ENCODE measurements at places on chromosomes 11 and 22. TPM values are rescaled to one million over a fixed set of nuclear protein-coding genes. Genes with fewer than 3 reads are reported as not detected.

The EMID1 gene
- total RNA-seq: 0.23 TPM

The UPK3A gene
- total RNA-seq: not detected

The ZNF215 gene
- 0.95 TPM for total RNA-seq

The TMPRSS4 gene
- total RNA-seq: not detected

The LARGE2 gene
- total RNA-seq: 2.8 TPM

The VPREB3 gene
- 0.73 TPM for total RNA-seq

The SLCO2B1 gene
- total RNA-seq: 4.5 TPM

The POGLUT3 gene
- 10.8 TPM for total RNA-seq

The TEX12 gene
- not detected for total RNA-seq

The MUC6 gene
- total RNA-seq: not detected

The NLRP6 gene
- not detected for total RNA-seq

The APBB1 gene
- 18.2 TPM for total RNA-seq

The EMSY gene
- 11.8 TPM for total RNA-seq

The TSSK2 gene
- total RNA-seq: not detected

The NAALADL1 gene
- total RNA-seq: not detected

The CNTN5 gene
- not detected for total RNA-seq

The OR52I1 gene
- total RNA-seq: not detected

The SMIM35 gene
- not detected for total RNA-seq

The MYH9 gene
- 175 TPM for total RNA-seq

The ACTN3 gene
- total RNA-seq: not detected

The OR5P2 gene
- not detected for total RNA-seq

The SULT4A1 gene
- not detected for total RNA-seq

The SCO2 gene
- total RNA-seq: 3.0 TPM

All from A549 treated with GW870086 at 1 μM for 4 hours (cell line).